Skeletal muscle cell (primary cell): ENCODE measurements at places on chromosomes 6 and 20.
A peak's percentile ranks its signal among the peaks of the same experiment; 100 is the strongest.

GRCh38 chr6:21005816-21006570 is 471.7 kb downstream of the CDKAL1 start:
- peak; percentile 92 for DNase-seq

DNA sequence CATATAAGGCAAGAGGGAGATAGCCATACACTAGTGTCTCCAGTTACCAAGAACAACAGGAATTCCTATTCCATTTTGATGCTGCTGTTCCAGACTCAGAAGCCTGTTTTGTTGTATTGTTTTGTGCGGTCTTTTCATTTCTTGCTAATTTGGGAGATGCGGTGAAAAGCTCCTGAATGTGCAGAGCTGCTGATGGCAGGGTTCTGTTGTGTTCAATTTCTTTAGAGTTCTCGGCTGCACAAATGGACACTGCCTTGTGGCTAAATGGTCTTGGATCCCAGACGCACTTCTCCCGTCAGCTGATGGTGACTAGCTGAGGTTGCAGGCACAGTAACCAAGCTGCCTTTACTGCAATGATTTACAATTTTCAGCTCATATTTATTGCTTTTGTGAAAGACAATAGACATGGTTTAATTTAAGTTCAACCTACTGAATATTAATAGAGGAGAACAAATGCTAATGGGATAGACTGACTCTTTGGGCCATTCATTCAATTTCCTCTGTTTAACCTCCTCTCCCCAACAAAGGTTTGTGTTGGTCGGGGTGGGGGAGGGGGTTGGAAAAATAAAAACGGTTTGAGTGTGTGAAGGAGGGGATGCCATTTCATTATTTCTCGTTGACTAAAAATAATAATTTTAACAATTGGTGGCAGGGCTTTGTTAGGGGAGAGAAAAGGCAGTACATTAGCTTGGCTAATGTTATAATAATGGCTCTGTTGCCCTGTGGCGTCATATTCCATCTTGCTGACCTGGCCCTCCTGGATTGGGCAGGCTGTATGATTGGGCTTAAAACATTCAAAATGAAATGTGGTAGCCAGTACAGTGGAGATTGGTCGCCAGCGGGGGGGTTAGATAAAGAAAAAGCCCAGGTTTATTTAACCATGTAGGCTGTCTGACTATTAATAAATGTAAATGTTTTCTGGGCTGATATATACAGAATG is 159.5 kb downstream of the JARID2 start:
- DNase-seq = no peak

DNA sequence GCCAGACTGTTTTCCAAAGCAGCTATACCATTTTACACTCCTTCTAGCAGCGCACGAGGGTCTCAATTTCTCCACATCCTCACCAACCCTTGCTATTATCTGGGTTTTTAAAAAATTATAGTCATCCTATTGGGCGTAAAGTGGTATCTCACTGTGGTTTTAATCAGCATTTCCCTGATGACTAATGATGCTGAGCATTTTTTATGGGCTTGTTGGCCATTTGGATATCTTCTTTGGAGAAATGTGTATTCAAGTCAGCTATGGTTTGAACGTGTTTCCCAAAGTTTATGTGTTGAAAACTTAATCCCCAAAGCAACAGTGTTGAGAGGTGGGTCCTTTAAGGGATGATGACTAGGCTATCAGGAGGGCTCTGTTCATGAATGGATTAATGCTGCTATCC is 6.7 kb downstream of the MCUR1 start:
- DNase-seq = no peak

GRCh38 chr20:19860737-19861136 is 102.7 kb downstream of the RIN2 start:
- no peak for DNase-seq

DNA sequence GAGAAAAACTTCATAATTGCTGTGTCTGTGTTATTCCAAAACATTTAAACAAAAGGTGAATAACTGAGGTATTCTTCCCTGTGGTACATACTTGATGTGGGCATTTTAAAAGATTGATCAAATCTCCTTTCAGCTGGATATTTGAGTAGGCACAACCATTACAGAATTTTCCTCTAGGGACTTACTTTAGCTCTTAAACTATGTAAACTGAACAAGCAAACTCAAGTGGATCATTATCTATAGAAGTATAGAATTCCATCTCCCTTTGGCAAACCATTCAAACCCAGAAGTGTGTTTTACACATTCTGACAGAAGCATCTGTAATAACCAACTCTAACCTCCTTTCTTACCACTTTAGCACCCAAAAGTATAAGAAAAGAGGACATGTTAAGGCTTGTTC is 241.4 kb downstream of the ESR1 start:
- DNase-seq = no peak

DNA sequence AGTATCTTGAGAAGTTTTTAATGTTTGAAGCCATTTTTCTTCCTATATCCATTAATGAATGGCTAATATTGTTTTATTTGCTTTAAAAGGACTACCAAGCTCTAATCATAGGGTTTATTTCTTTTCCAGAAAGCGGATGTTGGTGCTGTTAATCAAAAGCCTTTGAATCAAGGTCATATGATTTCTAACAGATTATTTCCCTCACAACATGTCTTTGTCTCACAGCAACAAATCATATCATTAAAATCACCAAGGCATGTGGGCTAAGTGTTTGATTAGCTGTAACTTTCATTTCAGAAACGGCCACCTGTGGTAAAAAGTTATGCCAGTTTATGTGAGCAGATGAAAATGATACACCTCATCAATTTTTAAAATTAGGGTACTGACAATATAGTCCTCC is 21.7 kb downstream of the TRAF3IP2 start:
- DNase-seq = no peak

- no peak for DNase-seq
These were observed 563 bp downstream of the MGME1 start for GRCh38 chr20:17969278-17969883.

- DNase-seq = no peak
These were observed 23.6 kb upstream of the NKAIN2 start for GRCh38 chr6:123780021-123780420.

GRCh38 chr6:161546632-161547031 is 272.8 kb upstream of the AGPAT4 start:
- no peak for DNase-seq

GRCh38 chr6:5111626-5112025 is 26.5 kb downstream of the PPP1R3G start:
- DNase-seq = no peak

- DNase-seq = no peak
These were observed 231.6 kb downstream of the SYNDIG1 start for GRCh38 chr20:24701027-24701426.

GRCh38 chr6:33205191-33206026 is 954 bp downstream of the HSD17B8 start:
- DNase-seq = no peak

GRCh38 chr20:19047951-19048296 is 164.5 kb upstream of the SLC24A3 start:
- DNase-seq = no peak

DNA sequence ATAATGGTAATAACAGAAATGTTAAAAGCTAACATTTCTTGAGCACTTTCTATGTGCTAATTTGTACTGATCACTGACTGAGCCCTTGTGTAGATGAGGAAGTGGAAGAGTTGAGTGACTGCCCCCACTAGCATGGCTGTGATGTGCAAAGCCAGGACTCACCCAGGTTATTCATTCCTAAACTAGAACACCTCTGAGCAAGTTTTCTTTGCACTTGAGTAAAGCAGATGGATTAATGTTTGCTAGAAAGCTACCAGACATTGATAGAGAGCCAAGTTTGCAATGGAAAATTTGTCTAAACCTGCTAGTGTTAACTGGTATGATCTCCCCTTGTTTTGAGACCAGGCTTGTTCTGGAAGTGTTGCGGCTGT is 467.4 kb upstream of the PLCB4 start:
- DNase-seq = no peak

GRCh38 chr6:17885889-17886576 is 101.4 kb downstream of the KIF13A start:
- DNase-seq = no peak

DNA sequence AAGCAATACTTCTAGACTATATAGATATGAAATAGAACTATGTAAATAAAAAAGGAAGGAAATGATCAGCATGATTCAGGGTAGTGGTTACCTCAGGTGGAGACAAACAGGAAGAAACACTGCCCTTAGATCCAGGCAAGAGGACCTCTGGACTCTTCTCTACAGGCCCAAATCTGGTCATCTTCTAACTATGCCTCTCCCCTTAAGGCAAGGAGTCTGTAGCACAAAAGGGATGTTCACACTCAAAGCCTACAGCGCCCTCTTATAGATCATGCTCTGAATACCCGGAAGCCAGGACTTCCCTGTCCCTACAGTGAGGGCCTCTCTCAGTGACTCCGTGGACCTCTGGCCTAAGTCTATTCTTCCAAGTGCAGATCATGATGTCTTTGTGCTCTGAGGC is 30.4 kb upstream of the HIVEP2 start:
- no peak for DNase-seq

DNA sequence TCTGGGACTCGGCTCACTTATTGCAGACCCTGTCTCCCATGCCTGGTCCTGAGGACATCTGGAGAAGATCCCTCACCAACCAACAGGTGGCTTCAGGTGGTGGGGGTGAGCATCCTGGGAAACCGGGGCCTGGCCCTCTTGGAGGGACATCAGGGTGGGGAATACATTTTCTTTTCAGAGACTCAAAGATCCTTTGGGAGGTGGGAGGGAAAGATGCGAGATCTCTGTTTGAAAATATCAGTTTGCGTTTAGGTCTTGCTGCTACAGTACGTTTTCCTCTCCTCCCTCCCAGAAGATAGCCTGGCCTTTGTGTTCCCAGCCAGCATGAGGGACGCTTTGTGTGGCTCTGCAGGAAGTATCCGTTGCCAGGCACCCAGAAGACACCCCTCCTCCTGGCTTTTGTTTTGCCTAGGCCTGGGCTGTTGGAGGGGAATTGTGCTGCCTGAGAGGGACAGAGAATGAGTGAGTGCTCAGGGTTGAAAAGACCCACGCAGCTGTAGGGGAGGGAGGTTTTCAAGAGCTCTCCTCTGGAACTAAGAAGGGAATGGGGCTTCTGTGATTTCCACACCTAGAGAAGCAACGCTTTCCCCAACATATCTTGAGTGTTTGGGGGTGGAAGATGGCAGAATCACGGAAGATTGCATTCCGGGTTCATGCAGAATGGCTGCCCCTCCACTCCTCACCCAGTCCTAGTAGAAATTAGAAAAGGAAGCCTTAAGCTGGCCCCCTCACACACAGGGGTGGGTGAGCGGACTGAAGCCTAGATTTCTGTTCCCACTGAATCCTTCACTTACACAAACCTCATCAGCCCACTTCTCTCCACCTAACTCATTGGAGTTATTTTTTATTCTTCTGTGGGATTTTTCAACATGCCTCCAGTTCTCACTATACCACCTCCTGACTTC is 22.0 kb upstream of the SLC2A12 start:
- DNase-seq = no peak

GRCh38 chr20:24361541-24361940 is 107.9 kb upstream of the SYNDIG1 start:
- no peak for DNase-seq

GRCh38 chr6:159833556-159833955 is 33.5 kb downstream of the PNLDC1 start:
- peak; percentile 15 for DNase-seq

DNA sequence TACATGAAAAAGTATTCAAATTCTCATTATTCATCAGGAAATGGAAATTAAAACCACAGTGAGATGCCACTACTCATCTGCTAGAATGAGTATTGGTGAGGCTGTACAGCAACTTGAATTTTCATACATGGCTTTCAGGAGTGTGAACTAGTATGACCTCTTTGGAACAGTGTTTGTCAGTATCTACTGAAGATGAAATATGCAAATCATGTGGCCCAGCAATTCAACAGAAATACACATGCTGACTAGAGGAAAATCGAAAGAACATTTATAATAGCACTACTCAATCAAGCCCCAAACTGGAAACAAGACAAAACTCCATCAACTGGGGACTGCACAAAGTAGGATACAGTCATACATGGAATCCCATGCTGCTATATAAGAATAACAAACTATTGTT is 102.2 kb downstream of the DCDC2 start:
- no peak for DNase-seq

- DNase-seq = no peak
These were observed 10.2 kb upstream of the RCAN2 start for GRCh38 chr6:46501136-46502089.

GRCh38 chr6:106220485-106220884 is 105.1 kb downstream of the ATG5 start:
- DNase-seq = no peak

- DNase-seq = no peak
These were observed 31.4 kb downstream of the NHSL1 start for GRCh38 chr6:138467901-138468300.

DNA sequence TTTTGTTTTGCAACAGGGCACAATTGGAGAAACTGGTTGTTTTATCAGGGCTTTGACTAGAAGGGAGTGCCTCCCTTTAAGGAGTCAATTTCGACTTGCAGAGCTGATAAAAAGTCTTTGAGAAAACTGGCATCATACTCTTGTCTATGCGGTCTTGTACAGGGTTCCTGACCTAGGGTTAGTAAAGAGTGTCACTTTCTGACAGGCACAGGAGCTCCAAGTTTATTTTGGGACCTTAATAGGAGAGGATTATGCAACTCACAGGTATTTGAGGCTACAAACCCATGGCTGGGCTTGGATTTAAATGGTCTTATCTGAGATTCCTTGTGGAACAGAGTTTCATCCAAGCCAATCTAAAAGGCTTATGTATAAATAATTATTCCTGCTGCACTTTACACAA is 365.4 kb downstream of the HTR1B start:
- no peak for DNase-seq

GRCh38 chr6:3813150-3813780 is 35.9 kb upstream of the FAM50B start:
- no peak for DNase-seq

GRCh38 chr6:113646701-113647100 is 210.4 kb upstream of the MARCKS start:
- DNase-seq = no peak

DNA sequence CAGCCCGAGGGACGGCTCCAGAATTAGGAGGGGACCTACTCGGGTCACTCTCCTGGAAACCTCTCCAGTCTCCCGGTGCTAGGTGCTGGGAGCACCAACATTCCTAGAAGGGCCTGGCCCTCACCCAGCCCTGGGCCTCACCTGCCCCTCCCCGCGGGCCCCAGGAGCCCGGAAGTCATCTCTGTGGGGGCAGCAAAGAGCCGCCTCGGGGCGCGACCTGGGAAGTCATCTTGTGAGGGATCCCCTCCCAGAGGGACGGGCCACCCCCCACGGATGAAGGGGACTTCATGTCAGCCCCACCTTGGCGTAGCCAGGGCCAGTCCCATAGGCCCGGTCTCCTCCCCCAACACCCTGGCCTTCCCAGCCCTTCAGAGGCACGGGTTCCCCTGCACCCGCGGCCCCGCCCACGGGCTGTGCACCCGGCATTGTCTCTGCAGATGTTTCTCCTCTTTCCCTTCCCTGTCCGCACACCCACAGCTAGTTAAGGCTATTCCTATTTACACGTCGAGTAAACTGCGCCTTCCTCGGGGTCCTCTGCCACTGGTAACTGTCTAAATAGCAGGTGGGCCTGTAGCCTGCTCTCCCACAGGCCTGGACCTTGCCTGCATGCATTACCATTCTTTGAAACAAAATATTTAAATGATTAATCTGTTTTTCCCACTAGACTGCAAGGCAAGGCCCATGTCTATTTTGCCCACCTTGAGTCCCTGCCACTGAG is 896 bp upstream of the RNASET2 start:
- DNase-seq = no peak
